Liver (tissue), 10 donors: ENCODE measurements at places on chromosomes 1 and 21. TPM values are rescaled to one million over a fixed set of nuclear protein-coding genes. Genes with fewer than 3 reads are reported as not detected.

Gene ACTN2
- polyA plus RNA-seq, result 0.81 TPM

Gene MATN1
- polyA plus RNA-seq, result not detected

Gene GJA9
- not detected for polyA plus RNA-seq

Gene TMEM200B
- polyA plus RNA-seq, result 1.9 TPM

- H3K27me3 ChIP-seq, result no peaks in the 10 kb centered on the region
- no peak overlapping the region for H3K4me3 ChIP-seq
- no peaks in the 10 kb centered on the region for H3K36me3 ChIP-seq
- no peak for DNase-seq
- H3K4me1 ChIP-seq, result no peaks in the 10 kb centered on the region
- no peak overlapping the region for H3K27ac ChIP-seq
Observed at GRCh38 chr1:81224222-81224621, 576.5 kb upstream of the ADGRL2 start.

GRCh38 chr1:40350391-40350790, 23.1 kb upstream of the SMAP2 start:
- no peaks in the 10 kb centered on the region for H3K27me3 ChIP-seq
- DNase-seq, result no peak
- no peak overlapping the region for H3K27ac ChIP-seq
- H3K4me1 ChIP-seq, result no peaks in the 10 kb centered on the region

GRCh38 chr1:46077644-46078043, 54.8 kb downstream of the PIK3R3 start:
- DNase-seq, result no peak
- H3K27me3 ChIP-seq, result no peaks in the 10 kb centered on the region
- no peaks in the 10 kb centered on the region for H3K36me3 ChIP-seq
- no peak overlapping the region for H3K4me3 ChIP-seq
